ENCODE measurements at places on chromosomes 2 and 18.

- DNase-seq = no peak
These were observed 291.3 kb downstream of the BCL11A start for GRCh38 chr2:60262178-60262577.

- no peak for DNase-seq
These were observed 8.7 kb downstream of the INPP5D start for GRCh38 chr2:233068762-233069418.

DNA sequence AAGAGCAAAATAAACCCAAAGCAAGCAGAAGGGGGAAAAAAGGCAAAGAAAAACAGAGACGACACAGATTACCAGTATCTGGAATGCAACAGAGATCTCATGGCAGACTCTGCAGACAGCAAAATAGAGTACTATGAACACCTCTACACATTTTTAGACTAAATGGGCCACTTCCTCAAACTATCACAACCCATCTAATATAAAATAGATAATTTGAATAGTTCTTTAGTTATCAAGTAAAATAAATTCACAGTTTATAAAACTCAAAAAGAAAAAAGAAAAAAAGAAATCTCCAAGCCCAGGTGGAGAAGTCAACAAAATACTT lies 16.6 kb downstream of the SESTD1 start:
- no peak for DNase-seq

DNA sequence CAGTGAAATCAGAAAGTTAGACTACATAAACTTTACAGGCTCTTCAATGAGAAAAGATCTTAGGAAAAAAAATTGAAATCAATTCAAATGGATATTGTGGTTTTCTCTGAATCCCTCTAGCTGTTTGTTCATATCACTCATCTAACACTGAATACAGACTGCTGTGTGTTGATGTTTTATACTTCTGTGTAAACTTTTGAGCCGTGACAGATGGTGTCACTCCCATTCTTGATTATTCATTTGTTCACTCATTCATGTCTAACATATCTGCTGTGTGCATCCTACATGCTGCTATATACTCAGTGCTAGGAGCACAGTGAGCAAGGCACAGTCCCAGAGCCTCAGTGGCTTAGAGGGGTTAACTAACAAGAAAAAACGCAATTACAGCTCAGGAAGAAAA lies 12.6 kb downstream of the KLHL23 start:
- no peak for DNase-seq

- no peak for DNase-seq
These were observed 27.8 kb downstream of the ID2 start for GRCh38 chr2:8709611-8710010.

GRCh38 chr18:59633961-59634485 lies 63.2 kb downstream of the CCBE1 start:
- DNase-seq = no peak

DNA sequence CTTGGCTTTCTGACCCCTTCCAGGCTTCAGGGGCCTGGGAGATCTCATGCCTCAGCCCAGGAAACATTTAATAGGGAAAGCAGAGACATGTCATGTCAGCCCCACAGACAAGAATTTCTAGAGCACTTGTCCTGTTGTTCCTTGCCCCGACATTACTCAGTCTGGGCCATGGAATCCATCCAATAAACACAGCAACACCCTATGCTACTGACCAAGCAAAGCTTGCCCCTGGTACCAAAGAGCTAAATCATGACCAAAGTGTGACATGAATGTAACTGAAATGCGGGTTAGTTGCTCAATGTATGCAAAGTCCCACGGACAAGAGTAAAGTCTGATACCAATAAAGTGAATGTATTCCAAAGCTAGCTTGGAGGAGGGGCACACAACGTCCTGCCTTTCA lies 35.1 kb downstream of the EHD3 start:
- DNase-seq = no peak

GRCh38 chr2:943821-944220 lies 6.8 kb upstream of the SNTG2 start:
- no peak for DNase-seq

- peak; percentile 58 for DNase-seq
These were observed 41.7 kb downstream of the RAMP1 start for GRCh38 chr2:237900891-237901831.

GRCh38 chr2:232027530-232027929 lies 66.0 kb downstream of the DIS3L2 start:
- DNase-seq = no peak

DNA sequence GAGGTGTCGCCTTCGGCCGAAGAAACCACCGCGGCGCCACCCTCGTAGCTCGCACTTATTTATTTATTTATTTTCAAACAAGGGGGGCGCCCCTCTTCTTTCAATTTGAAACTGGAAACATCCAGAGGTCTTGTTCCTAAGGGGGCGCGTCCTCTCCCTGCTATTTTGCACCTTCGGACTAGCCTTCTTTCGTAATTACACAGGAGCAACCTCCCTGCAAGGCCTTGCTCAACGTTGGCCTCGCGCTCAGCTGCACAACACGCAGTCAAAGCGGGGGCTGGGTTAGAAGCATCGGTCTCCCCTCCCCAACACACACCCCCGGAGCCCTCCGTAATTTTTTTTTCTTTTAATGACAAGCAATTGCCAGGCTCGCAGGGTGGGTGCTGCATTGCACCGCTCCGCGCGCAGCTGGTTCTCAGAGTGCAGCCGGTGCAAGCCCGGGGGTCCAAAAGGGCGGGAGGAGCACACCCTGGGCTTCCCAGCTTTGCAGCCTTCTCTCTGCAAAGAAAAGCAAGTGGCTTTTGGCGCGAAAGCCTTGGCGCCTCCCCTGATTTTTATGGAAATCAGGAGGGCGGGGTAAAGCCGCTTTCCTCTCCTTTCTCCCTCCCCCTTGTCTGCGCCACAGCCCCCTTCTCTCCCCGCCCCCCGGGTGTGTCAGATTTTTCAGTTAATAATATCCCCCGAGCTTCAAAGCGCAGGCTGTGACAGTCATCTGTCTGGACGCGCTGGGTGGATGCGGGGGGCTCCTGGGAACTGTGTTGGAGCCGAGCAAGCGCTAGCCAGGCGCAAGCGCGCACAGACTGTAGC lies at the start of gene MYCN:
Gene MYCN, plus strand, starts transcription at position 697 of the 807 bp plus-strand sequence. CDS start 1,515 bp downstream, outside the sequence.
- no peak for DNase-seq

DNA sequence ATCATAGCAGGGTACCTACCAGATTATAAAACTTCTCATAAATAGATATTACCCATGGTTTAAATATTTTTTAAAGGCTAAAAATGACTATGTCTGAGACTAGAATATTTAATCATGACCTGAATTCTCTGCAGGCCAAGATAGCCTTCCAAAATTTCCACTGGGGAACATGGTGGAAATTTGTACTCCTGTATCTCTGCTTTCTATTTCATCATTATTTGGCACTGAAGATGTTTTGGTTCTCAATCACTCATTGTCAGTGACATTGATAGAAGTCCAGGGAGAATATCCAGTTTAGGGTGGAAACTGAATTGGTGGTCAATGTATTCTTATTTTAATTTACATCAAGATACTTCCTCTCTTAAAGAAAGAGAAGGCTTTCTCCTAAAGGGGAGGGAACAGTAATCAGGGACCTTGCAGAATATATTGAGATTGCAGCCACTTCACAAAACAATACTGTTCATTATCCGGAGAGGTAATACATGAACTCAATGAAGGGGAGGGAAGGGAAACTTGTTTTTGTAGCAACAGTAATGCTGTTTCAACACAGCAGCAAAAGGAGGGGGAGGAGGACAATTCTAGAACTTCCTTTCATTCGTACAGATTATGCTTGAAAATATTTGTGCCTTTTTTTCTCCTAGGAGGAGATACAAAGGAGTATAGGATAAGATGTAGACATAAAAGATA lies 34.1 kb downstream of the EEF1B2 start:
- DNase-seq = no peak

DNA sequence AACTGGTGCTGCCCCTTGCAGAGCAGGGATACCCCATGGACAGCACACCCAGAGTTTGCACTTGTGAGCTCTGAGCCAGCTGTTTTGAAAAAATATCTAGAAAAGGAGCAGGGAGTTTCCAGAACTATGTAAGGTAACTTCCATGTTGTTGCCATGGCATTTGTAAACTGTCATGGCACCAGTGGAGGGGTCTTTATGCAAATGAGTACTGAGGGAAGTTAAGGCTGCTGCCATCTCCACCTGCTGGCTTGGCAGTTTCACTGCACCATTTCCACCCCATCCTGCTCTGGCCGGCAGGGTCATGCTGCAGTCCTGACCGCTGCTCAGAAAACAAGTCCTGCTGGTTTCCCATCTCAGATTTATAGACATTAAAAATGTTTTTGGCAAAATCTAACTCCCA lies 52.3 kb upstream of the SNTG2 start:
- no peak for DNase-seq

DNA sequence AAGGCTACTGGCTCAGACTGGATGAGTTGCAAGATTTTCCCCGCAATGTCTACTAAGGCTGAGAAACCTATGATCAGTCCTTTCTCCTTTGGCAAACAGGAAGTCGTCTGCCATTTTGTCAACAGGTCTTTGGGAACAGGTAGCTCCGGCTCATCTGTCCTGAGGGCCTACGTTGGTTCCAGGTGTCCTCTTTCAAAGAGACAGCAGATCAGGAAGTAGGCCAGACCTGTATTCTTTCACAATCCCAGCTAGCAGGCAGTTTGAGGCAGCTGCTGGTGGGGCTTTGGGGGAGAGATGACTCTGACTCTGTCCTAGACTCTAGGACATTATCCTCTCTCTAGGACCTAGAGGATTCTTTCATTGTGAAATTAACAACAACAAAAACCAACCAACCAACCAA lies 98.6 kb downstream of the ACTR2 start:
- peak; percentile 86 for DNase-seq

GRCh38 chr2:218996937-218997336 lies 3.7 kb upstream of the CRYBA2 start:
- DNase-seq = peak; percentile 78

- DNase-seq = no peak
These were observed 171.9 kb downstream of the EN1 start for GRCh38 chr2:118675531-118675930.

DNA sequence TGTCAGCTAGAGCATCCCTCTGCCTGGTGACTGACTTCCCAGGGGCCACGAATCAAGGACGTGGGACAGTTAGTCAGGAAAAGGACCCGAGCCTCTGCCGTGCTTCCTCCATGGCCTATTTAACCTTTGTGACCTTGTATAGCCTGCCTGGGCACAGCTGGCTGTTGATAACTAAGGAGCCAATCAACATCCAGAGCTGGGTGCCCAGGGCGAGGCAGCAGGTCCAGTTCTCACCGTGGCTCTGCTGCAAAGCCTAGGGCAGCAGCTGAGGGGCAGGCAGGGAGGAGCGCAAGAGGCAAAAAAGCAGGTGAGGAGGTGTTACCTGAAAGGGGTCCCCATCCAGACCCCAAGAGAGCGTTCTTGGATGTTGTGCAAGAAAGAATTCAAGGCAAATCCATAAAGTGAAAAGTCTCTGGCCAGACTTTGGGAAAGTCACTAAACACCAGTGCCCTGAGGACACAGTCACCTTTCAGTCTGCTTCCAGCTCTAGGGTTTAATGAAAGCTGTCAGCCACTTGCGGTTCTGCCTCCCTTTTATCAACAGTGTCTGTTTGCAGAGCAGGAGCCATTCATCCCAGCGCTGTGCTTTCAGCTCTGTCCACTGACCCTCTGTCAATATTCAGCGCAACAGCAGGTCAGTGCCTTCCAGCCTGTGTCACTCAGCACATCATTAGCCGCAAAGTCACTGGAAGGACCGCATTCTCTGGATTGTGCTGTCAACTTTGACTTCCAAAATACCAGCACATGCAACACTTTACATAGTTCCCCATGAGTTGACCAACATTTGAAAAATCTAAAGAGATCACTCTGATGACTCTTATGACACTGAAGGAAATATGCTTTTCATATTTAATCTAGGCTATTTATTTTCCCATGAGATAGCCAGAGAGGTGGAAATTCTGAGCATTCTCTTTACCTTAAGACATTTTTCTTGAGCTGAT lies 38.6 kb upstream of the ASAP2 start:
- DNase-seq = no peak

DNA sequence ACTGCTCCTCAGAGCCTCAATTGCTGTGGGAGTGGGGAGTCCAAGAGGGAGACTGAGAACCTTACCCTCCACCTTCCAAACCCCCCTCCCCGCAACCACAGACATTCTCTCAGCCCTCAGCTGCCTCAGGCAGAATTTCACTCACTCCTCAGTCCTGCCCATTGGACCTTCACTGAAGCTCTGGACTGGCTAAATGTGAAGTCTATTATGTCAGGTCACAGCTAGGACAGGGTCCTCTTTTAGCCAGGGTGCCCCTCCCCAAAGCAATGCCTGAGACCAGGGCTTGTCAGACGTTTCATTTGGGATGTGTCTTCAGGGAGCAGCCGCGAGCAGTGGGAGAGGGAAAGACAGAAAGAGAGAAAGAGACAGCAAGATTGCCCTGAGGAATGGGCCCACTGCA lies 199.3 kb upstream of the CCDC68 start:
- DNase-seq = no peak

DNA sequence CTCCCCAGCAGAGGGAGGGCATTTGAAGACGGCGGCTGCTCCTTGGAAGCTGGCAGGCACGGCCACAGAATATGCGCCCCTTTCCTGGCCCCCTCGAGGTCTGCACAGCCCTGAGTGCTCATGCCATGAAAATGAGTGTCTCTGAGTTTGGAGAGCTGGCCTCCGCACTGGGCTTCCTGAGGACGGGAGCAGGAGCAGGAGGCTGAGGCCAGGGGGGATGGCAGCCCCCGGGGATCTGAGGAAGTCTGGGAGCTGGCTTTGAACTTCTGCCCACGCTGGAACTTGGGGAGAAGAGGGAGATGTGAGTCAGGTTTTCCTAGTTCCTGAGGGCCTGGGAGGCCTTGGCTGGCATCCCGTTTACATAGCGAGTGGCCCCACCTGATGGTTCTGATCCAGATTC lies 47.0 kb downstream of the RRM2 start:
- DNase-seq = no peak

GRCh38 chr2:189674374-189675112 lies at the start of gene ANKAR:
ANKAR (plus strand) TSS chr2:189674670; CDS start chr2:189676491, 1,821 bp downstream.
- DNase-seq = peak; percentile 70

- DNase-seq = no peak
These were observed 130.8 kb downstream of the FOXI3 start for GRCh38 chr2:88321449-88322248.

DNA sequence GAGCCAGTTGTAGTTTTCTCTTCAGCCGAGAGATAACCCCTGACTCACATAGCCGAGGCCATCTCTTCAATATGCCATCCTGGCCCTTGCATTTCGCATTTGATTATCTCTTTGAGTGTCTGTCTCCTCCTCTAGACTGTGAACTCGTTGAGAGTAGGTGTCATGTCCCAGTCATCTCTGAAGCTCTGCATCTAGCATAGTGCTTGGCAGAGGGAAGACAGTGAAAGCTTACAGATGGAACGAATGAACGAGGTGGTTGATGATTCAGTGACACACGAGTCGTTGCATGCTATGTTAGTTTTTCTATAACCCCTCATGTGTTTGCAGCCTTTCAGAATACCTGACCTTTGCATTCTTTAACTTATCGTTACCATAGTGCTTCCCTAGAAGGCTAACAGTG lies 59.9 kb upstream of the CYRIA start:
- no peak for DNase-seq
